ENCODE measurements at places on chromosomes 2 and 18. TPM values are rescaled to one million over a fixed set of nuclear protein-coding genes. Genes with fewer than 3 reads are reported as not detected.

DNA sequence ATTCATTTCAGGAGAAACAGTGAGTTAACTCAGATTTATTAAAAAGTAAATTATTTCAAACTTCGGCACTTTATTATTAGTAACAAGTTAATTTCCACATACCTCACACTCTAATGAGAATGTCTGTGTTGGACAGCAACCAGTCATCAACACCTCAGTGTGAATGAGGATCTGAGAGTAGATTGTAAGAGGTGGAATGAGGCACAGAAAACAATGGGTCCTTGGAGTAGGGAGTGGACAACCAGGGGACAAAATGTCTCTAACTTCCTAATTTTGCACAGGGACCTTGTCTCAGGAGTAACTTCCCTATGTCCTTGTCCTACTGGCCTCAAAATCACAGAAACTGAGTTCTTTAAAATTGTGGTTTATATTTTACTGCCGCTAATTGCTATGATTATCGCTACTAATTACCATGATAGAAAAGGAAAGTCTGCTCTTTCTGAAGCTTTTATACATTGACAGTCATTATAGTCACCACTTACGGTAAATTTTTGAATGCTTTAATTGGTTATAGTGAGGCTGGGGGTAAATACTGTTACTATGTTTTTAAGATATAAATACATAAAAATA is 82.2 kb upstream of the LRPPRC start:
- no peak overlapping the region for H3K27ac ChIP-seq
- H3K27me3 ChIP-seq: no peaks in the 10 kb centered on the region
- H3K36me3 ChIP-seq: no peaks in the 10 kb centered on the region
- DNase-seq: no peak
- no peaks in the 10 kb centered on the region for H3K4me1 ChIP-seq

DNA sequence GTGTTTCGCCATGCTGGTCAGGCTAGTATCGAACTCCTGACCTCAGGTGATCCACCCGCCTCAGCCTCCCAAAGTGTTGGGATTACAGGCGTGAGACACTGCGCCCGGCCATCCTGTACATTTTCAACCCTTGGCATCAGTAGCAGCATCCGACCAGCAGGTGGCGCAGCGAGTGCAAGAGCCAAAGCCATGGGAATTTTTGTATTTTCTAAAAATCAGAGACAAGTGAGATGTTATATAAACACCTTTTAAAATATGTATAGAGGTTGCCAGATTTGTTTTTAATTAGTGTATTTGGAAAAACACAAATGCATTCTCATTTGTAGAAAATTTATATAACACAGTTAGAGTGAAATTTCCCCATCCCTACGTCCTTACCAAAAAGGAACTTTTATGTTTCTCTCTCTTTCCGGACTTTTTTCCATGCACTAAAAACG is 36.8 kb downstream of the MOGAT1 start:
- H3K27ac ChIP-seq: no peak overlapping the region
- H3K27me3 ChIP-seq: no peaks in the 10 kb centered on the region
- peaks cover 2% of the 10 kb centered on the region for H3K4me1 ChIP-seq
- peak; percentile 82 for DNase-seq
- H3K4me3 ChIP-seq: no peak overlapping the region

DNA sequence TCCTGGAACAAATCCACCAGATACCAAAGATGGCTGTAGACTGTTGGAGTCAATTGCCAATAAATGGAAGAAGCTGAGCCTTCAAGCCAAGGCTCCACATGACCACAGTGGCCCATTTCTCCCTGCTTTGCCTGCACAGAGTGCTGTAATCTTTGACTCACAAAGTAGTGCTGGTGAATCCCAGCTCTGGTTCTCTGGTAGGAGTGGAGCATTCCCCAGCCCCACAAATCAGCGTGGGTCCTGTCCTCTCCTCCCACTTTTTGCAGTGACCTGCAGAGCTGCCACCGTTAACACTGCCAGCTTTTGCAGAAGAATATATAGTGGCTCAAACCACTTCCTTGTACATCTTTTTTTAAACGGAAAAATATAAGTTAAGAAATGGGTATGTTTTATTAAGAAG is 93.9 kb downstream of the MGAT5 start:
- H3K4me3 ChIP-seq: no peak overlapping the region
- H3K27me3 ChIP-seq: no peaks in the 10 kb centered on the region
- H3K4me1 ChIP-seq: peaks cover 7% of the 10 kb centered on the region
- peak overlapping the region; percentile 68 for H3K27ac ChIP-seq
- H3K36me3 ChIP-seq: no peaks in the 10 kb centered on the region

- no peak for DNase-seq
- H3K27ac ChIP-seq: no peak overlapping the region
- no peak overlapping the region for H3K4me3 ChIP-seq
- no peaks in the 10 kb centered on the region for H3K36me3 ChIP-seq
Measured at GRCh38 chr2:21404827-21405625, 281.3 kb downstream of the TDRD15 start.

DNA sequence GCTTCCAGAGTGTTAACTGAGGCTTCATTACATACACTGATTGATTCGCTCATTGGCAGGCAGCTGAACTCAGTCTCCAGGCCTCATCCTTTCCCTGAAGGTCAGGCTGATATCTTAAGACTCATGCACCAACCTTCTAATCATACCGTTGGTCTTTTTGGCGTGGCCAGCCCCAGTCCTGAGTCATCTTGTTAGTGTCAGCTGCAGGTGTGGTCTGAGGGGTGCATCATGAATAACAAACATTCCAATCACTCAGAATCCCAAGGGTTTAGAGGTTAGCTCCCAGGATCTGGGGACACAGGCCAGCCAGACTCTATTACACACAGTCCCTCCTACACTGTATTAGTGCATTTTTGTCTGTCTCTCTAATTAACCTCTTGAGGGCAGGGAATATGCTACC is 271.5 kb downstream of the HRH4 start:
- no peak overlapping the region for H3K27ac ChIP-seq
- DNase-seq: no peak
- H3K36me3 ChIP-seq: no peaks in the 10 kb centered on the region
- no peaks in the 10 kb centered on the region for H3K4me1 ChIP-seq

DNA sequence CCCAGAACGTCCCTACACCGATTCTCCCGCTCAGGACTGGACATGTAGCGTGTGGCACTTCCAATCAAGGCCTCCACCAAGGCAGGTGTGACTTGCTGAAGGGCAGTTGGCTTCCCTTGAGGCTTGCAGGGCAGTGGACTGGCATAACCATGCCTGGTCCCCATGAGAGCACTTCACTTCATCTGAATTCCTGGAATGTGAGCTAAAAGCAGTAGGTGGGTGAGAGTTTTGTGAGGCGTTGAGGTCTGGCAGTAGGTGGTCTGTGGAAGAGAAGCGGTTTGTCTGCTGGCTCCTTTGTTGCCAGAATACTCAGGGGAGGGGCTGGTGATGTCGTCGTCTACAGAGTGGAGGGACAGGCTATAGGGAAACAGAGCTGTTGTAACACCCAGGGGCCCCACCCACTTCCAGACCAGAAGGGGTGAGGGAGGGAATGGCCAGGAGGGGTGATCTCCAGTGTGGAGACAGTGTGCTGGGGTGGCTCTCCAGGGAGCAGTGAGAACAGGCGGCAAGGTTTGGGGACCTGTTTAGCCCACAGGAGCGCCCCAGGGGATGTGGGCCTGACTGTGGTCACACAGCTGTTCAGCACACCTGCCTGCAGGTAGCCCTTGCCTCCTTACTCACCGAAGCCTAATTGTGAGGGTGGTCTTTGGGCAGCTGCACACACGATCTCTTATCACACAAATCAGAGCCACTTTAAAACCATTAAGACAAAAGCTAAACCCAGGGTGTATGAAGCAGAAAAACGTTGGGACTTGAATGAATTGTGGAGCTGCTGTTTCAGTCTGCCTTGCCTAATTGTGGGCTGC is 21.5 kb upstream of the ALKAL2 start:
- no peaks in the 10 kb centered on the region for H3K4me1 ChIP-seq
- no peaks in the 10 kb centered on the region for H3K27me3 ChIP-seq
- H3K36me3 ChIP-seq: no peaks in the 10 kb centered on the region
- no peak overlapping the region for H3K4me3 ChIP-seq
- no peak overlapping the region for H3K27ac ChIP-seq

GRCh38 chr2:236579746-236580315 is 10.2 kb downstream of the ACKR3 start:
- H3K4me3 ChIP-seq: no peak overlapping the region
- DNase-seq: no peak
- no peaks in the 10 kb centered on the region for H3K27me3 ChIP-seq
- peaks cover 2% of the 10 kb centered on the region for H3K4me1 ChIP-seq
- no peaks in the 10 kb centered on the region for H3K36me3 ChIP-seq

GRCh38 chr18:3014503-3015203 is 1.7 kb upstream of the LPIN2 start:
- H3K27ac ChIP-seq: no peak overlapping the region
- H3K4me3 ChIP-seq: no peak overlapping the region
- no peaks in the 10 kb centered on the region for H3K27me3 ChIP-seq
- H3K36me3 ChIP-seq: no peaks in the 10 kb centered on the region

GRCh38 chr2:206381881-206382280 is 61.5 kb upstream of the ADAM23 start:
- H3K4me3 ChIP-seq: no peak overlapping the region
- no peak for DNase-seq
- H3K27me3 ChIP-seq: no peaks in the 10 kb centered on the region
- H3K27ac ChIP-seq: no peak overlapping the region

GRCh38 chr2:88350331-88351248 is 101.9 kb downstream of the FOXI3 start:
- H3K27me3 ChIP-seq: no peaks in the 10 kb centered on the region
- no peaks in the 10 kb centered on the region for H3K36me3 ChIP-seq
- H3K4me1 ChIP-seq: no peaks in the 10 kb centered on the region

DNA sequence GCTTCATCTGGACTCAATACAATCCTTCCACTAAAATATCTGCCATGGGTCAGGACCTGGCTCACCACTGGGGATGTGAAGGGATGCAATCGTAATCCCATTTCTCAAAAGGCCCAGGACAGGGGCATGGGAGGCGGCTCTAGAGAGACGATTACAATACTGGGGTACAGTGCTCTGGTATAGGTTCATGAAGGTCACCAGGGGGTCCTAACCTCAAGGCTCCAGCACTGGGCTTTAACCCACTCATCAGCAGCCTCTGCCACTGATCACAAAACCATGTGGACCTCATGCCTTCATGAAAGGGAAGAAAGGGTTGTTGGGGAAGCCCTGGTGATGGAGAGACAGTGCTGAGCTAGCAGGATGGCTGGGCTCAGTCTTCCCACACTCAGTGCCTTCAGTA is 48.8 kb downstream of the ADD2 start:
- H3K4me3 ChIP-seq: no peak overlapping the region
- H3K27ac ChIP-seq: no peak overlapping the region
- no peaks in the 10 kb centered on the region for H3K4me1 ChIP-seq
- no peaks in the 10 kb centered on the region for H3K27me3 ChIP-seq

GRCh38 chr18:13730481-13730880 is 4.0 kb downstream of the RNMT start:
- H3K4me1 ChIP-seq: peaks cover 3% of the 10 kb centered on the region
- DNase-seq: no peak
- H3K36me3 ChIP-seq: no peaks in the 10 kb centered on the region
- H3K4me3 ChIP-seq: no peak overlapping the region

- peaks cover 4% of the 10 kb centered on the region for H3K4me1 ChIP-seq
- no peak overlapping the region for H3K27ac ChIP-seq
- no peaks in the 10 kb centered on the region for H3K36me3 ChIP-seq
- H3K27me3 ChIP-seq: no peaks in the 10 kb centered on the region
Measured at GRCh38 chr2:96554293-96555145, 18.0 kb downstream of the ARID5A start.

GRCh38 chr18:73717570-73717969 is 430.1 kb downstream of the FBXO15 start:
- H3K36me3 ChIP-seq: no peaks in the 10 kb centered on the region
- no peak overlapping the region for H3K4me3 ChIP-seq
- H3K27me3 ChIP-seq: no peaks in the 10 kb centered on the region
- DNase-seq: no peak
- H3K27ac ChIP-seq: no peak overlapping the region

The CREG2 gene
- 0.05 TPM for total RNA-seq

The BCL11A gene
- total RNA-seq: 5.2 TPM

The IFIH1 gene
- total RNA-seq: 12.4 TPM

The M1AP gene
- total RNA-seq: 0.46 TPM

The TSGA10 gene
- 7.0 TPM for total RNA-seq

Measured in ovary (tissue), 10 donors.